Activated naive CD8-positive, alpha-beta T cell treated with anti-CD3 and anti-CD28 coated beads, Interleukin-2, amount 50 U/mL, for 24 hours (primary cell): ENCODE measurements at places on chromosomes 11 and 22.

DNA sequence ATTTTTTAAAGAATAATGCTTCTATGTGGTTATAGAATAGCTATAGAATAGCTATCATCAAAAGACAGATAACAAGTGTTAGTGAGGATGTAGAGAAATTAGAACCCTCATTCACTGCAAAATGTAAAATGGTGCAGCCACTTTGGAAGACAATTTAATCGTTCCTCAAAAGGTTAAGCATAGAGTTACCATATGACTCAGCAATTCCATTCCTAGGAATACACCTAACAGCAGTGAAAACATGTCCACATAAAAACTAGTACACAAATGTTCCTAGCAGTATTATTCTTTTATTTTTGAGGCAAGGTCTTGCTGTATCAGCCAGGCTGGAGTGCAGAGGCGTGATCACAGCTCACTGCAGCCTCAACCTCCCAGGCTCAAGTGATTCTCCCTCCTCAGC lies 34.0 kb downstream of the RTL6 start:
- DNase-seq = no peak

- DNase-seq = no peak
Measured at GRCh38 chr22:38080850-38081635, 2.9 kb downstream of the SLC16A8 start.

DNA sequence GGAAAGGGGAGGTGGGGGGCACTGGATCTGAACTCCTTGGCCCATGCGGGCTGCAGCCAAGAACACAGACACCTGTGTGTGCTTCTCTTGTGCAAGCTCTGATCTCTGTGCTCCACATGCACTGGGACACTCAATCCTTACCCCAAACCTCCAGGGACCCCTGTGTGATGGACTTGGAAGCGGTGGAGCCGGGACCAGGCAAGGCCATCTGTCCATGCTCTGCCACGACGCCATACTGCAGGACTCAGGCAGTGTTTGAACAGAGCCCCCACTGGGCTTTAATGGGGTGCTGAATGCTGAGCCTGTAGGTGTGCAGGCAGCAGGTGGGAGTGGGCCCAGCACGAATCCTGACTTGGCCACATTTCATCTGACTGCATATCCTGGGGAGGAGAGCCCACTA lies 23.4 kb downstream of the PPM1F start:
- DNase-seq = no peak

- peak; percentile 40 for DNase-seq
Measured at GRCh38 chr11:43419460-43419859, 60.7 kb downstream of the TTC17 start.

GRCh38 chr22:22166941-22167713 lies 77.5 kb upstream of the VPREB1 start:
- DNase-seq = no peak
